ENCODE measurements at places on chromosomes 16 and 17. TPM values are rescaled to one million over a fixed set of nuclear protein-coding genes. Genes with fewer than 3 reads are reported as not detected.

GRCh38 chr17:79866791-79867518 lies 27.7 kb upstream of the CBX4 start:
- DNase-seq: peak; percentile 20

LPO gene
- not detected for total RNA-seq

- no peak for DNase-seq
Measured at GRCh38 chr16:521381-522210, 5.9 kb upstream of the CAPN15 start.

GRCh38 chr17:75032720-75033280 lies 14.0 kb downstream of the ATP5PD start:
- DNase-seq: no peak

GRCh38 chr16:67562526-67562917 lies at the start of gene CTCF:
Gene CTCF, plus strand, starts transcription at chr16:67562526. Its CDS starts 48,307 bp downstream, at chr16:67610833.
- no peak for DNase-seq

- no peak for DNase-seq
Measured at GRCh38 chr16:24524855-24525677, 14.3 kb upstream of the RBBP6 start.

TMEM219 gene
- 85.1 TPM for total RNA-seq

GRCh38 chr16:4538350-4539235 lies at the start of gene CDIP1:
Gene CDIP1, minus strand, starts transcription at chr16:4538773. Its CDS starts 24,643 bp downstream, at chr16:4514130.
- peak; percentile 85 for DNase-seq

GRCh38 chr16:68346892-68347480 lies 36.2 kb downstream of the PRMT7 start:
- DNase-seq: no peak

GRCh38 chr17:2136241-2136640 lies 81.3 kb downstream of the HIC1 start:
- DNase-seq: no peak

- DNase-seq: no peak
Measured at GRCh38 chr17:48883171-48883570, 9.4 kb upstream of the ATP5MC1 start.

C16orf46 gene
- total RNA-seq: 0.24 TPM

GCGR gene
- total RNA-seq: not detected

- DNase-seq: peak; percentile 11
Measured at GRCh38 chr17:35368081-35368830, 5.2 kb downstream of the SLFN11 start.

GRCh38 chr16:49980166-49980565 lies 44.9 kb upstream of the CNEP1R1 start:
- DNase-seq: no peak

- no peak for DNase-seq
Measured at GRCh38 chr17:64135000-64135399, 5.1 kb upstream of the ERN1 start.

DNA sequence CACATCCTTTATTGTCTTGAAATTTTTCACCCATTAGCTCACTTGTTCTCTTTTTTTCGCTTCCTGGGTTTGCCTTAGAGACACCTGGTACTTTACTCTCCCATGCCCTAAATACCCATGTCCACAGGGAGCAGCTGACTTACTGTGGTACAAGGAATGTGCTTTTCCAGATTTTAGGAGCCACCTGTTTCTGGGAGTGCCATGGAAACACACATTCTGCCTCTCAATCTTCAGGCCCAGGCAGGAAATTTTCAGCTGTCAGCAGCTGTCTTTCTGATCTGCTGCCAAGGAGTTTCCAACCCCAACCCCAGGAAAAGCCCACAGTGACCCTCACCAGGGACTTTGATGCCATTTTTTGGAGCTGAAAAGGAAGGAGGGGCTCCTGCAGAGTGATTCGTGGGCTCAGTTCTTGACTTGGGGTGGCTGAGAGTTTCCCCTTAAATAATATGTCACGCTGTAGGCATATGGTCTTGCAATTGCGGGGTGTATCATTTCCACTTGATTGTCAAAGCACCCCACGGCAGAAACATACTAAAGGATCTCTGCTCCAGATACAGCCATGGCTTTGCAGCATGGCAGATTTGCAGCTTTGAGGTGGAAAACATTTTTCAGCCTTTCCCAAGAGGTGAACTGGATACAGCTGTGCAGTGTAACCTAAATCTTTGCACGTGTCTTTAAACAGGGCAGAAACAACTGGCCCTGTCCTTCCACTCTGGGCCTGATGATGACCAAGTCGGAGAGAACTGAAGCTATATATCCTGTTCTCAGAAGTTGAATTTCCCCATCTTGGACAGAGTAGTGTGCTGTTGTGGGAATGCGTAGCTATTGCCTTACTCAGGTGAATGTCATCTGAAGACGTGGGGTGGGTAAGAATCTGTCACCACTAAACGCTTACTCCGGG lies 19.2 kb downstream of the RBFOX1 start:
- DNase-seq: no peak

DOC2B gene
- 0.27 TPM for total RNA-seq

PABPN1L gene
- not detected for total RNA-seq

GRCh38 chr16:46730801-46731690 lies 17.1 kb downstream of the MYLK3 start:
- no peak for DNase-seq

SRCIN1 gene
- not detected for total RNA-seq

DHX8 gene
- total RNA-seq: 90.9 TPM

- DNase-seq: no peak
Measured at GRCh38 chr17:36198831-36199465, 2.4 kb upstream of the CCL3L1 start.

DNA sequence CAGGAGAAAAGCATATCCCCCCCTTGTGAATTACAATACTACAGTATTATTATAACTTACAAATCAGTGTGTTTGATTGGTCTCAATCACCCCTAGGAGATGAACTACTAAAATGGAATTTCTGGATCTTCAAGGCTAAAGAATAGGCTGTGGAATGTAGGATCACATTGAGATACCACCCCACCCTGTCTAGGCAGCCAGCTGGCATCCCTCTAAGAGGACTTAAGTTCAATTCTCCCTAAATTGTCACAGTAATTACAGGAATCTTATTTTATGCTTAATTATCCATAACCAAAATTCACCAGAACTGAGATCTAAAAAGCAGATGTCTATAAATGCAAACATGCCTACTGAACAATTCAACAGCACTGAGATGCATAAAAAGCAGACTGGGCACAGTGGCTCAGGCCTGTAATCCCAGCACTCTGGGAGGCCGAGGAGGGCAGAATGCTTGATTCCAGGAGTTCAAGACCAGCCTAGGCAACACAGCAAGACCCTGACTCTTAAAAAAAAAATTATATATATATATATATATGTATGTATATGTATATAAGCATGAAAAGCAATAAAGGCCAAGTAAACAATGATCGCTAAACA lies 12.0 kb downstream of the AP1G1 start:
- DNase-seq: no peak

DNA sequence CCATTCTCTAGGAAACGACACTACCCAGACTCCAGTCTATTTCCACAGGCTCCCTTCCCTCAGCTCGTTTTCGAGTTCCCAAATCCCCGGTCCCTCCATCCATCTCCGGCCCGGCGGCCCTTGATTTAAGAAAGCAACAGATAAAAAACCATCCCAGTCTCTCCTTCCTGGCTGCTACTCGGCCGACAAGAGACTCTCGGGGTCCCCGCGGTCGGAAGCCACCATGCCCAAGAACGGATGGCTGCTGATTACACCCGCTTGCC lies 182 bp downstream of the RPL26 start:
- no peak for DNase-seq

DNA sequence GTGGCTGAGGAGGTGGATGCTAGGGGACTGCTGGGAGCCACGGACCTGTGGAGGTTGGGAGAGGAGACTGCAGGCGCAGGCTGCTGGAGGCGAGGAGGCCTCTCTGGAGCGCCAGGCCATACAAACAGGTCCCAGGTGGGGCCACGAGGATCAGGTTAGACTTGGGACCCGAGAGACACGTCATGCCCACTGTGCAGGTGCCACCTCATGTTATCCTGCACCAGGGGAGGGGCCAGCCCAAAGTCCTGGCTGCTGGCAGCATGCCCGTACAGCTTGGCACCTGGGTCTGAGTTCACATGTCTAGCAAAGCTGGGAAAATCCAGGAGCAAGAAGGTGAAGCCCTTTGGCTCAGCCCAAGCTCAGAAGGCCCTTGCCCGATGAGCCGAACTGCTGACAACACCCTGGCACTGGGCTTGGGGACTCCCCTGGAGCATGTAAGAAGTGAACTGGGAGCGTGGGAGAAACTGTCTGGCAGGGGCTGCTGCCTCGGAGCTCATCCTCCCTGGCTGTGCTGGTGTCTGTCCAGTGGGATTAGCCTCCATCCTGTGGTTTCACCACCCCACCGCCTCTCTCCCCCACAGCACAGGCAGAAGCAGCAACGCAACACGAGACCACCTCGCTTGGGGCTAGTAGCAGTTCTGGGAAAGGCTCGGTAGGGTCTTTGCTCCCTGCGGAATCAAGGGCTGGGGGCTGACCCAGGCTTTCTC lies 5.3 kb downstream of the ARHGDIA start:
- DNase-seq: no peak

VMO1 gene
- total RNA-seq: 0.66 TPM

KRTAP1-5 gene
- total RNA-seq: not detected

DNA sequence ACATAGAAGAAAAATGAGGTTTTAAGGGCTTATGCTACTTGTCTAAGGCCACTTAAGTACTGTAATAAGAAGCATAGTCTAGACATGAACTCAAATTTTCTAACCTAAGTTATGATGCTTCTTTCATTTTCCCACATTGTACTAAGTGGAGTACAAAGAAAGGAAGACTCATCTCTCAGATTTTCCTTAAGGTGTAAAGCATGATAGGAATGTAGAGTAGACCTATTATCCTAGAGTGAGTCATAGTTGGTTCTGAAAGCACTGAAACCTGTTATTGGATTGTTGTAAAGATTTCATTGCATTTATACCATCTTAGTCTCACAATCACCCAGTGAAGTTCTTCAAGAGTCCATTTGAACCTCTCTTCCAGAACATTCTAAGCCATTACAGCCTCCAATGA lies 343.8 kb downstream of the TOX3 start:
- DNase-seq: no peak

CASKIN1 gene
- total RNA-seq: 0.10 TPM

HS3ST3A1 gene
- 3.6 TPM for total RNA-seq

- no peak for DNase-seq
Measured at GRCh38 chr17:44438636-44439035, 49.2 kb upstream of the ITGA2B start.

DNA sequence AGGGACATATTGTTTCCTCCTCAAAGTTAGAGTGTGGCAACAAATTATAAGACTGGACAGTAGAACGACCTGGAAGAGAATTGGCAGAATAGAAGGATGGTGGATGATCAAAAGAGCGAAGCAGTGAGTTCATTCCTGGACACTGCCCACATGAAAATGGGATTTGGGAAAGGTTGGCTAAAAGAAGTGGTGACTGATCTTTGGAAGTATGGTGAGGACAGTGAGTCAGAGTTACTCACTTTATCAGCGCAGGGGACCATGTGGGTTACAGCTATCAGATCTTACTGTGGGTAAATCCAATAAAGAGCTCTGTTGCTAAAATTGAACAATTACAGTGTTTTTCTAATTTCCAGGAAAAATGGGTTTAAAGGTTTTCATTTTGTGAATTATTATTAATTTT lies 2.7 kb upstream of the TANC2 start:
- no peak for DNase-seq

DNA sequence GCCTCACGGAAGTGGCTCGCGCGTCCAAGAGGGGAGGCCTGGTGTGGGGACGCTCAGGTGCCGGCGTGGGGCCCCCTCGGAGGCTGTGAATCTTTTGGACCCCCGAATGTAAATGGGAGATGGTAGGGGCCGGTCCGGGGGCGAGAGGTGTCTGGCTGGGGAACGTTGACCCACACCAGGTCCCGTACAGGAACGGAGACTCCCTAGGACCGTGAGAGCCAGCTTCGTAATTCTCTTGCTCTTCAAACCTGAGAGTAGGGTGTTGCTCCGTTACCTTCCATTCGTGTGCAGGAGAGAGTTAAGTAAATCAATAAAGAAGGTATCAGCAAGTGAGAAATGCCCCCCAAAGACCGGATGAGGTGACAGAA lies 481 bp downstream of the LYRM1 start:
- DNase-seq: no peak

DNA sequence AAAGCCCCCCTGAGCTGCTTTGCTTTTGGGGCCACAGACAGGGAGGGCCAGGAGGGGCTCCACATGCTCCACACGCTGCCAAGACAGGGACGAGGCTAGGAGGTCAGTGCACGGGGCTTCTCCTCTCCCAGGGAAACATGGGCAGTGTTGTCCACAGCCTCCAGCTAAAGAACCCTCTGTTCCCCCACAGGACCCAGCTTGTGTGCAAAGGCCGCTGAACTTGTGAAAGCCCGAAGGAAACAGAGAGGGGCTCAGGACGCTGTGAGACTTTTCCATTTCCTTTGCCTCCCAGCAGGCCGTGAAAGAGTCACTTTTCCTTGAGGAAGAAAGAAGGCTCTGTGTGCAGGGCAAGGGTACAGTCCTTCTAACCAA lies 9.7 kb downstream of the CDRT4 start:
- no peak for DNase-seq

CIAO3 gene
- total RNA-seq: 52.7 TPM

DNA sequence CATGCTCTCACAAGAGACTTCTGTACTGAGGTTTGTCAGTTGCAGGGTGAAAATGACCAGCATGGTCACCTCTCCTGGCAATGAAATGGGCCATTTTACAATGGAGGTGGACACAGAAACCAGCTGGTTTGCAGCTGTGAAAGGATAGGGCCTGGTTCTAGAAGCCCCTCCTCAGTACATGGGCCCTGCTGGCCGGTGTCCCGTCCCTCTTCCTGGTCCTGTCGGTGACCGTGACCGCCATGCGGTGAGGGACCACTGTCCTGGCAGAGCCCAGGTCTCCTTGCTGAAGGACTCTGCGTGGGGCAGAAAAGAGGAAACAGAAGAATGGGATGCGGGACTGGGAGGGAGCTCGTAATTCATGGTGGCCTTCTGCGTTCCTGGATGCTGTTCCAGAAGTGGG lies 76.0 kb upstream of the ZNF423 start:
- DNase-seq: no peak

DNA sequence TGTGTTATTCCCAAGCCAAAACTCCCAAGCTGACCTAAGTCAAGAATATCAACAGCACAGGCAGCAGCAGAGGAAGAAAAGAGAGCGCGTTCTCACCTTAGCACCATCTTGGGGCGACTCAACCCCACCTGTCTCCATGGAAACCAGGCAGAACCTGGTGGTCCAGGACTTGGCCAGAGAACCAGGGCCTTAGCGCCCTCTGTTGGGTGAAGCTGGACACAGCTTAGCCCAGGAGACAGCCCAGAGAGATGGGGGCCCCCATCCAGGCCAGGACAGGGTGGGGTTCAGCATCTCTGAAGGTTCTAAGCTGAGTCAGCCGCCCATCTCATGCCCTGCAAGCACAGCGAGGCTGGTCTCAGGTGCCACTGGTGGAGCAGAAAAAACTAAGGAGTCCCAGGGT lies 60.1 kb upstream of the TMEM132E start:
- DNase-seq: no peak

HOXB4 gene
- 1.8 TPM for total RNA-seq

DNA sequence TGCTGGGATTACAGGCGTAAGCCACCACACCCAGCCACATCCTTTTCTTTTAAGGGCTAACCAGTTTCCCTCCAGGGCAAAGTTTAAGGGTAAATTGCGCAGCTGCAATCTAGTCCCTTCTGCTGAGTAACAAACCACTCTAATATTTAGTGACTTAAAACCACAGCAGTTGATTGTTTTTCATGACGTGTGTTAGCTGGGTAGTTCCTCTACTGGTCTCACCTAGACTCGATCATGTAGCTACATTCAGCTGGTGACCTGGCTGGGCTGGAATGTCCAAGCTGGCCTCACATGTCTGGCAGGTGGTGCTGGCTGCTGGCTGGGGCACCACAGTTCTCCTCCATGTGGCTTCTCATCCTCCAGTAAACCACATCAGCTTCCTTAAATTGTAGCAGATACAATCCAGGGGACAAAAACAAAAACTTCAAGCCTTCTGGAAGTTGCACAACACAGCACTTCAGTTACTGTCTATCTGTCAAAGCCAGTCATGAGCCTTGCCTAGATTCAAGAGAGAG lies 75.5 kb downstream of the GPRC5B start:
- no peak for DNase-seq

Data from naive thymus-derived CD4-positive, alpha-beta T cell (primary cell).